Cardiac septum (tissue), 1 donor: ENCODE measurements at places on chromosomes 16 and 17.

DNA sequence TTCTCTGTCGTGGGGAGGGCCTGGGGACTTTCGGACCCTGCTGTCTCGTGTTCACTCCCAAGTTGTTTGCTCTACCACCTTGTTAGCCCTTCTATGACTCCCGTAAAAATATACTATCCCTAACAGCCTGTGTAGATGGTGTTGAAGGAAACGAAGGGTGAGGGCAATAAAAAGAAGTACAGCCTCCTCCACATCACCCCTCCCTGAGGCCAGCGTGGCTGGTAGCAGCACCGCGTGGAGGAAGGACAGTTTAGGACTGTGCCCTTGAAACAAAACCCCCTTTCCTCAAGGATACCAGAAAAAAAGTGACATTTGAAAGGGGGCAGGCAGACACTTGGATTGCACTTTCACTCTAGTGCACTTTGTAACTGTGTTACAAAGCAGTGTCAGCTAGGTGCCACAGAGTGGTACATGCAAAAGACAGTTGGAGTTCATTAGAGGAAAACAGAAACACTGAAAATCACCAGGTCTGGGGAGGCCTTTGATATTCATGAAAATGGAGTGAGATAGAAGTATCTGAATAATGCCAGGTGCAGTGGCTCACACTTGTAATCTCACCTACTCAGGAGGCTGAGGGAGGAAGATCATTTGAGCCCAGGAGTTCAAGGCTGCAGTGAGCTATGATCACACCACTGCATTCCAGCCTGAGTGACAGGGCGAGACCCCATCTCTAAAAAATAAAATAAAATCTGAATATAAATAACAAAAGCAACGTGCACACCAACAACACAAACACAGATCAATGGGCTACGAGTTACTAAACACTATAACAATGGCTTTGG, 53.8 kb downstream of the TBX4 start:
- DNase-seq = no peak

GRCh38 chr17:38888842-38889241, 19.0 kb downstream of the LASP1 start:
- DNase-seq = no peak

GRCh38 chr17:82918508-82918907, 78.7 kb upstream of the ZNF750 start:
- no peak for DNase-seq

DNA sequence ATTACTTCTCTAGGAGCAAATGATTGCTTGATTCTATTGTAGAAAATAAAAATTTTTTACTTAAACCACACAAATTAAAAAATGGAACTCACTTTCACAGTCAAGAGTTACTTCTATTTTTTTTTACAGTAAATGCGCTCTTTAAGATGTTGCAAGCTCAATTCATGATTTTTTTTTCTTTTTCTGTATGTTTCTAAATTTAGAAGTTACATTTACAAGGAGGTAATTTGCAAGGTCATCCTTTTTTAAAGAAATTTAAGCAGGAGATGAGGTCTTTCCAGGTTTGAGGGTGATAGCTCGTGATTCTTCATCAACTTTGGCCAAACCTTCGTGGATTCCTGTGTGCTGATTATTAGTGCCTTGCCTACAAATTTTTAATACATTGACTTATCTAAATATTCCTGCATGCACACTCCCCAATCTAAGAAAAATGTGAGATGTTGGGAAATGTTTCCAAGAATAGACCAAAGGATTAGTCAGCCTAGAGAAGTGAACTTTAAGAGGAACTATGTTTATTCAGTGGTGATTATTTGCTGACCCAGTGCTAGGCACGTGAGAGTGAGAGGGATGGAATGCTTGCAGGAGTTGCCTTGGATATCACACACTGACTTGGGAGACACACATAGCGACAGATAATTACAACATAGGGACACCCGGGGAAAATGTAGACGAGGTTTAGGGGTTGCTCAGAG, 429.8 kb downstream of the MAF start:
- DNase-seq = no peak

DNA sequence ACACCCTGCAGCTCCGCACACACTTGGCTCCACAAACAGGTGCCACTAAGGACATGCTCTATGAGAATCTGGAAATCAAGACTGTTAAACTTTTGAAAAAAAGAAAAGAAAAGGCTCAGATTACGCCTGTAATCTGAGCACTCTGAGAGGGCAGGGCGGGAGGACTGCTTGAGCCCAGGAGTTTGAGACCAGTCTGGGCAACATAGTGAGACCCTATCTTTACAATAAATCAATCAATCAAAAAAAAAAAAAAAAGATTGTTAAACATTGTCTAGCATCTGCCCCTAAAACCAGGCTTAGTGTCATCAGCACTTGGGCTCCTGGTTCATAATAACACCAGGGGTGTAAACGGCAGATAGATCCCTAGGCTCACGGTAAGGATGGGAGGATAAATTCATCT, 37.5 kb upstream of the FAAP100 start:
- no peak for DNase-seq

GRCh38 chr17:78329263-78330059, 30.4 kb downstream of the SOCS3 start:
- no peak for DNase-seq

DNA sequence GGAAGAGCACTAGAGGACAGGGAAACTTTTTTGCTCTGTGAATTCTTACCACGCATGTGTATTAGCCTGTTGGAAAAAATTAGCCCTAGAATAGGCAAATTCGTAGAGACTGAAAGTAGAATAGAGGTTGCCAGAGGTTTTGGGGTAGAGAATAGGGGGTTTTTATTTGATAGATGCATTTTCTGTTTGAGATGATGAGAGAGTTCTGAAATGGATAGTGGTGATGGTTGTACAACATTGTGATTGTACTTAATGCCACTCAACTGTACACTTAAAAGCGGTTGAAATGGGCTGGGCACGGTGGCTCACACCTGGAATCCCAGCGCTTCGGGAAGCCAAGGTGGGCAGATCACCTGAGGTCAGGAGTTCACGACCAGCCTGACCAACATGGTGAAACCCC, 8.0 kb upstream of the DOC2B start:
- no peak for DNase-seq

- no peak for DNase-seq
These were observed 55.2 kb upstream of the MGAT5B start for GRCh38 chr17:76812968-76813367.

DNA sequence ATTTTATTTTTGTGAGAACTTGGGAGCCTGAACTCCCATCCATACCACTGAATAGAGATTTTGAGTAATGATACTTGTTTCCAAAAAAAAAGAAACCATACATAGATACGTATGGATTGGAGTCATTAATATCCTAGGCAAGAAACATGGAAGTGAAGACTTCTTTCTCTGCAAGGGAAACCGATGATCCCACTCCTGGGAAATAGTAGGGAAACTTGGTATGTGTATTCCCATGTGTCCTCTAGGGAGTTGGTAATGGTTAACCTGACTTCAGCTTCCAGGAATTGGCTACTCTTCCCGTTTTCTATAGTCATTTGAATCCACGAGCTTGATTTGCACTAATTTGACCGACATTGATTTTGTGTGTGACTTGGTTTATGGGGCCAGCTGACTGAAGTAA, 5.4 kb downstream of the FUS start:
- no peak for DNase-seq

- peak; percentile 82 for DNase-seq
These were observed at the start of gene ASB16 for GRCh38 chr17:44170499-44171201. ASB16 (plus strand) TSS chr17:44170704; CDS start chr17:44170790, 86 bp downstream.
